ENCODE measurements at places on chromosomes 3 and 15.

DNA sequence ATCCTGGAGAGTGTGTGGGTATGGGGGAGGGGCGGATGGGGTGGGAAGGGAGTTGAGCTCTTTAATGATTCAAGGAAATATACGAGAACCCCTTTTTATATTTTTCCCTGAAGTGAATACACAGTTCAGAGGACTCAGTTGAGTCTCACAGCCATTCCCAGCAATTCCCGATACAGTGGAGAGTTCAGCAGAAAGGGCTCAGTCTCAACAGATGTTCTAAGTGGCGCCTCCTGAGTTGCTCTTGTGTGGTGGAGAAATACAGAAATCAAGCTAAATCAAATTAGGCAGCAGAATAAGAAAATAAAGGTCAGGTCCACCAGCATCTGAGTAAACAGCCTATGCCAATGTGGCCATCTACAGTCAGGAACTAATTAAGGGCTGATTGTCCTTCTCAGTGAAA, 372.1 kb downstream of the NR2F2 start:
- DNase-seq = peak; percentile 34

- no peak for DNase-seq
These were observed 14.5 kb upstream of the HYKK start for GRCh38 chr15:78492872-78493271.

GRCh38 chr3:70990723-70991122, 592.8 kb downstream of the FOXP1 start:
- DNase-seq = no peak

- DNase-seq = no peak
These were observed 37.1 kb upstream of the CP start for GRCh38 chr3:149258714-149259113.

- no peak for DNase-seq
These were observed 6.6 kb downstream of the VWA5B2 start for GRCh38 chr3:184236033-184236410.

DNA sequence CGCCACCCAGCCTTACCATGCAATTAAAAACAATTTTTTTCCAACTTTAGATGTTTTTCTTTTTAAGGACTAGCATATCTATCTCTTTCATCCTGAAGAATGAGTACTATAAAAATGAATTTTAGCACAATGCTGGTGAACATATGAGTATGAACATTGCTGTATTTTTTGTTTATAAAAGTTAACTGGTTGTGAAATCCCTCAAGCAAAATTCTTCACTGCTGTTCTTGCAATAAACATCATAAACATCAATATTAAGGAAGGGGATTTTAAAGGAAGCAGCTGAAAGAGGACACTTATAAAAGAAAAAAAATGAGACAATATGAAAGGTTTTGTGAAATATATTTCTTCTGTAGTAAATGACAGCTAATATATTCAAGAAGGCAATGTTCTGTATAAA, 3.0 kb downstream of the PLSCR4 start:
- DNase-seq = no peak

GRCh38 chr3:72331076-72331475, 517.2 kb downstream of the SHQ1 start:
- DNase-seq = no peak
